ENCODE measurements at places on chromosomes 16 and 17.
A peak's percentile ranks its signal among the peaks of the same experiment; 100 is the strongest.

- no peak for DNase-seq
Measured at GRCh38 chr16:12314653-12315185, 338.2 kb downstream of the SNX29 start.

GRCh38 chr16:81513204-81514040 lies 68.8 kb downstream of the CMIP start:
- DNase-seq: no peak

DNA sequence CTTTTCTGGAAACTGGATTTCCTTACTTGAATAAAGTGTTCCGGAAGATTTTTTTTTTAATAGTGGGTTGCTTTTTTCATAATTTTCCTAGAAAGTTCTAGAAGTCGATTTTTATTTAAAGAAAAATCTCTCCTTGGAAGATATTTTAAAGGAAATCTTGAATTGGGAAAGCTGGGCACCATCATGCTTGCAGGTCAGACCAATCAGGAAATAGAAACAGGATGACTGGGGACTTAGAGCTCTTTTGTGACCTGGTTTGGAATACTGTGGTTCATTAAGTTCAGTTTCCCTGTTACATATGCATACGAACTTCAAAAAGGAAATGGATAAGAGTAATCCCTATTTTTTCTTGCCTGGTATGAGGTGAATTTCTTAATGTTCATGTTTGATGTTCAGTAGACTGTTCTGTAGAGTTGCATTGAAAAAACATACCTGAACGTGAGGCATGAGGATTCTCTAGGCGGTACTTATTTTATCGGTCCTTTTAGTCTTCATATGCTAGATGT lies 1.2 kb downstream of the NFATC3 start:
- no peak for DNase-seq

DNA sequence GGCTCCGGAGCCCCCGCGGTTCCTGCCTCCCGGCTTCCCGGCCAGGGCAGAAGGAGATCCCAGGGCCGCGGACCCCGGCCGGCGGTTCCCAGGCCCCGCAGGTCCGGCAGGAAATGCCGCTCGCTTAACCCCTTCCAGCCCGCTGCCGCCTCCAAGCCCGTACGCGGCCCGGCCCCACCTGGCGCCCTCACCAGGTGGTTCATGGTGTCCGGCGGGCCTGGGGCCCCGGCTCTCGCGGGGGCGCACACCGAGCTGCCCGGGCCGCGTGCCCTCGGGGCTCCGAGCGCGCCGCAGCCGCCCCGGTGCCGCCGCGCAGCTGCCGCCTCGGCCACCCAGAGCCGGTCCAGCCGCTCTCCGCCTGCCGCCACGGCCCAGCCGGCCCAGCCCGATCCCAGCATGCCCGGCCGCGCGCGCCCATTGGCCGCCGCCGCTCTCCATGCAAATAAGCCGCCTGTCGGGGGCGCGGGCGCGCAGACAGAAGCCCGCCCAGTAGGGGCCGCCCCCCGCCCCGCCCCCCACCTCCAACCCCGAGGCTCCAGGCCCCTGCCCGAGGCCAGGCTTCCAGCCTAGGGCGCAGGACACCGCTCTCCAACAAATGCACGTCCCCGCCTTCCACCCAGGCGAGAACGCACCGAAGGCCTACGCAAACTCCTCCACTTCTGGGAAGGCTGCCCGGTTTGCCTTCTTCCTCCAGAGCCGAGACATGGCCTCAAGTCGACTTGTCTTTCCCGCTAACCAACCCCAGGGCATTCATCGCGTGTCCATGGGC lies at the start of gene BCAR1:
Gene BCAR1 (minus strand): TSS at position 345 of the 769 bp plus-strand sequence. CDS start 142 bp downstream, at position 203.
- DNase-seq: no peak

- DNase-seq: no peak
Measured at GRCh38 chr17:50265690-50266315, 8.5 kb upstream of the TMEM92 start.

DNA sequence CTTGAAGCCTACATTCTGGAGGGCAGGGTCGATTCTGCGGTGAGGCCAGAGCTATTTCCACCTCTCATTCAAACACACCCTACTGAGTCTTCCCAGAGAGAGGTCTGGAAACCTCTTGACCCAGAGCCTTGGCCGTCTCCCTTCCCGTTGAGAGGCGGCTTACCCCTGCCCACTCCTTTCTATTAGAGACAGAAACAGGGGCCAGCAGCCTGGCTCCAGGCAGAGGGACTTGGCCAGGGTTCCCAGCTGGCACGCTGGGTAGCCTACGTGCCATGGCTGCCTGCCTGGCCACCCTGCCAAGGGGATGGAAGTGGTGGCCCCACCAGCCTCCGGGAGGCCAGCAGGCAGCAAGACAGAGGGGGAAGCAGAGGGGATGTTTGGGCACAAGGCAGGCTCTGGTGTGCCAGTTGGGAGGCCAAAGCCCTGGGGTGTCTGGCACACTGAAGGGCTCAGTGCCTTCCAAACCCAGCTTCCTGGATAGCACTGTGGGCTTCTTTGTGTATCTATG lies 6.0 kb downstream of the STAC2 start:
- no peak for DNase-seq

GRCh38 chr16:84013787-84014569 lies 28.6 kb downstream of the SLC38A8 start:
- peak; percentile 60 for DNase-seq

DNA sequence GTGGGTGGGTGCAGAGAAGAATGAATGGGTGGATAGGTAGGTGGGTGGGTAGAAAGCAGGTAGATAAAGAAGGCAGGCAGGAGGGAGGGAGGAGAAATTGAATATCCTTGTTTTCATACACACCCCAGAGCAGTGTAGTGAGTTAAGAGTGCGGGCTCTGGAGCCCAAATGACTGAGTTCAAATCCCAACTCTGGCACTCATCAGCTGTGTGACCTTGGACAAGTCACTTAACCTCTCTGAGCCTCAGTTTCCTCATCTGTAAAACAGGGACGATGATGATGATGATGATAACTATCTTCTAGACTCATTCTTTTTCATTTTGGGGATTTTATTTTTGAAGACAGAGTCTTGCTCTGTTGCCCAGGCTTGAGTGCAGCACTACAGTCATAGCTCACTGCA lies 2.0 kb upstream of the IL21R start:
- DNase-seq: no peak

DNA sequence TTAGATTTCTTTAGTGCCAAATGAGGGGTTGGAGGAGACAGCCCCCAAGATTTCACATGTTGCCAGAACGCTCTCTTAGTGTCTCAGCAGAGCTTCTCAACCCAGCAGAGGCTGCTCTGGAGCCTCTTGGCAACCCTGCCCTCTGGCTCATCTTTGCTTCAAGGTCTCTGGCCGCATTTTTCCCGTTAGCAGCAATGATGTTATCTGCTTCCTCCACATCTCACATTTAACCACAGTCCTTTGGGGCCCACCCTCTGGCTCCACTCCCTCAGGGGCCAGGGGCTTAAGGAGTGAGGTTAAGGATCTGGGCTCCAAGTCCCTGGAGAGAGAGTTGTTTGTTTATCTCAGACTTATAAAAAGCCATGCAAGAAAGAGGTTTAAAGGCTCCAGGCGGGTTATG lies 3.3 kb upstream of the XYLT1 start:
- no peak for DNase-seq

- no peak for DNase-seq
Measured at GRCh38 chr17:28610376-28610775, 3.6 kb downstream of the RSKR start.

GRCh38 chr17:36939052-36939801 lies 2.0 kb downstream of the LHX1 start:
- DNase-seq: no peak

- no peak for DNase-seq
Measured at GRCh38 chr16:51151435-51151960, 428 bp upstream of the SALL1 start.

- no peak for DNase-seq
Measured at GRCh38 chr16:3089717-3090592, 9.1 kb downstream of the ZSCAN10 start.

DNA sequence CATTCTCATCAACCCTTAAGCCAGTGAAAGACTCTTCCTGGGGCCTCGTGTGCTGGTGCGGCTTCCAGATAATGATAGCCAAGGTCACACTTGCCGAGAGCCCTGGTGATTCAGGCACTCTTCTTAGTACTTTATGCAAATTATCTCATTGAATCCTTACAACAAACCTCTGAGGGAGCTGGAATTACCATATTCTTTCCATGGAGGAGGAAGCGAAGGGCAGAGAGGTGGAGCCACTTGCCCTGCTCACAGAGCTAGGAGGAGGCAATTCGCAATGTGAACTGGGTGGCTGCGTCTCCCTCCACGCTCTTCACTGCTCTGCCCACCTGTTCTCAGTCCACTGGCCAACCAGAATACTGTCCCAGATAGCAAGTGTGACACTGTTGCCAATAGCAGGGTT lies 409.7 kb downstream of the SNX29 start:
- no peak for DNase-seq

- DNase-seq: no peak
Measured at GRCh38 chr17:29358416-29358815, 31.7 kb upstream of the TAOK1 start.

DNA sequence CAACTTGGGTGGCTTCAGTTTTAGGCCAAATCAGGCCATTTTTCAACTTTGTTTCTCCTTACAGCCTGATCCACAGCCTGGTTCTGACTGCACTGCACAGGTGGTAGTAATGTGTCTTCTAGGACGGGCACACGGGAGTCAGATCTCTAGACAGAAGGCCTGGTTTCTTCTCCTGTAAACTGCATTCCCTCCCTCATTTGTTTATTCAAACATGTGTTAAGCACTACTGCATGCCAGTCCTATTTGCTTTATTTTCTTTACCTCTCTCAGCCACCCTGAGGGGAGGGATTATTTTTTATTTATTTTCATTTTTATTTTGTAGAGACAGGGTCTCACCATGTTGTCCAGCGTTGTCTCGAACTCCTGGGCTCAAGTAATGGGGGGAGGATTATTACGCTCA lies 6.3 kb upstream of the KSR1 start:
- no peak for DNase-seq

GRCh38 chr16:17836868-17837602 lies 366.3 kb upstream of the XYLT1 start:
- DNase-seq: no peak

- no peak for DNase-seq
Measured at GRCh38 chr17:62898239-62898864, 67.7 kb upstream of the TANC2 start.

DNA sequence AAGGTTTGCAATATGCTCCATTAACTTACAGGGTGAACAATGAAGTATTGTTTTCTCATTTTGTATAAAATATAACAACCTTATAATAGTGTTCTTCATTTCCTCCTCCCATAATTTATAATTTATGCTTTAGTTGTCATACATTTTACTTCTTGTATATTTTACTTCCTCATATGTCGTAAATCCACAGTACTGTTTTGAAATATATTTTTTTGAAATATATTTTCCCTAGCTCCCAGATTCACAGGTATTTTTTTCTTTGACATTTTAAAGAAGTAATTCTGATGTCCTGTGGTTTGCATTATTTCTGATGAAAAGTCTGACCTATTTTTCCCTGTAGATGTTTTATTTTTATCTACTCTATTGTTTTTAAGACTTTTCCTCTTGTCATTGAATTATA lies 52.7 kb downstream of the VMP1 start:
- no peak for DNase-seq

All from NCI-H2029 treated with DMSO at 0.1 percent for 48 hours (cell line).